ENCODE measurements at places on chromosomes 5 and 9. TPM values are rescaled to one million over a fixed set of nuclear protein-coding genes. Genes with fewer than 3 reads are reported as not detected.

DNA sequence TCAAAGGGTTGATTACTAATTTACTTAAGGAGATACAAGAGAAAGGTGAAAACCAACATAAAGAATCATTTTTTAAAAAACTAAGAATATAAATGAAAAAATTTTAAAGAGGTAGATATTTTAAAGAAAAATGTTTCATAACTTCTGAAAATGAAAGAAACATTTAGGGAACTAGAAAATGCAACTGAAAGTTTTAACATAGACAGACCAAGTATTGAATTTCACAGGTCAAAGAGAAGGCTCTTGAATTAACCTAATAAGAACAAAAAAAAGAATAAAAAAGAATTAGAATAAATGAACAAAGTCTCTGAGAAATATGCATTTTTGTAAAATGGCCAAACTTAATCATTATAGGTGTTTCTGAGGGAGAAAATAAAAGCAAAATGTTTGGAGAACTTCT is 16.1 kb upstream of the FAM174A start:
- no peak for DNase-seq
- H3K27me3 ChIP-seq: peaks cover 9% of the 10 kb centered on the region
- no peak overlapping the region for H3K4me3 ChIP-seq
- H3K36me3 ChIP-seq: peaks cover 28% of the 10 kb centered on the region
- no peaks in the 10 kb centered on the region for H3K4me1 ChIP-seq

DNA sequence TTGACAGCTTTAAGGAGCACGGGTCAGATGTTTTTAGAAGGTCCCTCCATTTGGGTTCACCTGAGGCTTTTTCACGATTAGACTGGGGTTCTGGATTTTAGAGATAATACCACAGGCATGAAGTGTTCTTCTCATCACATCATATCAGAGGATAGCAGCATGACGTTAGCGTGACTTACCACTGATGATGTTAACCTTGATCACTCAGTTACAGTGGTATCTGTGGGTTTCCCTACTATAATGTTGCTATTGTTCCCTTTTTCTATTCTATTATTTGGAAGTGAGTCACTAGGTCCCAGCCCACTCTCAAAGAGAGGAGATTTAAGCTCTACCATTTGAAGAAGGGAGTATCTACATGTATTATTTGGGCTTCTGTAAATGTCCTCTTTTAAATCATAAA is 300.0 kb downstream of the MAST4 start:
- no peaks in the 10 kb centered on the region for H3K4me1 ChIP-seq
- no peak for DNase-seq
- no peaks in the 10 kb centered on the region for H3K36me3 ChIP-seq
- H3K4me3 ChIP-seq: no peak overlapping the region
- H3K27ac ChIP-seq: no peak overlapping the region

GRCh38 chr9:34124099-34124498 is 2.4 kb downstream of the DCAF12 start:
- no peaks in the 10 kb centered on the region for H3K36me3 ChIP-seq
- peaks cover 62% of the 10 kb centered on the region for H3K4me1 ChIP-seq
- no peak overlapping the region for H3K27ac ChIP-seq
- no peak for DNase-seq
- H3K27me3 ChIP-seq: peaks cover 64% of the 10 kb centered on the region
- peak overlapping the region; percentile 30 for H3K4me3 ChIP-seq

DNA sequence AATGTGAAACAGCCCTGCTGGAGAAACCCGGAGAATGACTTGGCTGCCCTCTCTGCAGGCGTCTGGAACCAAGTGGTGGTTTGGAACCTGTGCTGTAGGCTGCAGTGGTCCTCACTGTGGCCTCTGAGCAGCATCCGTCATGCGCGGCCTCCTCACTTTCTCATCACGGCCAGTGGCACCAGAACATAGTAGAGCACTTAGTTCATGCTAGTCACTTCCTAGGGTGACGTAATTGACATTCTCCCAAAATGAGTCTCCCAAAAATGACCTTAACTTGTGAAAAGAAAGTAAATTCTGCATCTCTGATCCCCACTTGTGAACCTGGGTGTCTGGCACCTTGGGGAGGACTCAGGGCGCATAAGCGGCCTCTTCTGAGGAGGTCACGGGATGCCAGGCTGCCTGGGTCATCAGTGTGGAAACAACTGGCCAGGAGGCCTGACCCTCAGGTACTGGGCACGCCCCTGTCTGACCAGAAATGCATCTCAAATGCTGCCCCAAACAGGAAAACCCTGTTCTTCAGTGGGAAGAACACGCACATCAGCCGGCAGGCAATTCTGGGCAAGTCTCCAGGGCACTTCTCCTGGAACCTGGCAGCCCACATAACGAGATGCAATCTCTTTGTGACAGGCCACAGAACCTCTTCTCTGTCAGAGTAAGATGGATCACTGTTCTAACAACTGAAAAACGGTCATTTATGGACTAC is 36.6 kb upstream of the SPTLC1 start:
- peaks cover 8% of the 10 kb centered on the region for H3K27me3 ChIP-seq
- H3K4me3 ChIP-seq: no peak overlapping the region
- no peak for DNase-seq
- no peak overlapping the region for H3K27ac ChIP-seq

The SHISAL2B gene
- not detected for polyA plus RNA-seq

DNA sequence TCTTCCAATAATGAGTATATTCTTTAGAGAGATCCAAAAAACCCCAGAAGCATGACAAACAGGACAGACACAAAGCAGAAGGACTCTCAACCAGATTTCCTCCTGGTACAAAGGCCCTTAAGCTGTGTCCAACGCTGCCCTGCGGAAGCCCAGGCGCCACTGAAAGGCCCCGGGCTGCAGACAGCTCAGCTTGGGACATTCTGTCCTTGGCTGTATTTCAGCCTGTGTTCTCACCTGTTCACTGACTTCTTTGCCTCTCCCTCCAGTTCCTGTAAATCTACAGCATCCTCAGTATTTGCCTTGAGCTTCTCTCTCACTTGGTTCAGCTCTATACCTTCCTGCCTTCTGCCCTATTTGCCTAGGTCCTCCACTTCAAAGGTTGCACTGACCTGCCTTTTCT is 96.5 kb downstream of the SH3TC2 start:
- no peak for DNase-seq
- H3K27ac ChIP-seq: no peak overlapping the region
- no peaks in the 10 kb centered on the region for H3K27me3 ChIP-seq
- H3K4me3 ChIP-seq: no peak overlapping the region
- no peaks in the 10 kb centered on the region for H3K36me3 ChIP-seq
- peaks cover 5% of the 10 kb centered on the region for H3K4me1 ChIP-seq
